ENCODE measurements at places on chromosomes 6 and 20.

DNA sequence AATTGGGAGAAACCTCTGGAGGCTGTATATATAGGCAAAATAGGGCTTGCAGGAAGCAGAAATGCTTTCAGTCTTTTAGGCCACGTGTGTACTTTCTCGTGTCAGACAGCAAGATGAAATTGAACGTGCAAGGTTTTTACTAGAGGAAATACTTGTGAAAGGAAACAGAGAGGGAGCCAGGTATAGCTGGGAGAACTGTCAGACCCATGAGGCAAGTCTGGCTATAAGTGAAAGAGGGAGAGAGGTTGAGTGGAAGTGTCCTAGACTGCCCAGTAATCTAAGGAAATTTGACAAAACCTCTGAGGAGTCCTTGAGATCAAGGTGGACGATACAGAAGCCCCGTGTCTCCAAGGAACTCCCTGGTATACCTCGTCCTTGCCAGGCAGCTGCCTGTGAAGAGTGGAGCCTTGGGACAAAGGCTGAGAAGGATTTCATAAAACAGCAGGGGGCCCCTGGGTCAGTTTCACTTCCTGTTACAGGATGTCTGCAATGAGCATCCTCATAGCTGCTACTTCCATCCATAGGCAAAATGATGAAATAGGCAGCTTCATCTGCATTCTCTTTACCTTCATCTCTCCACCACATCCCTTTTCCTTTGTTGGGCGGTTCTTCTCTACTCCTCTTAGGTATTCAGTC, 114.4 kb upstream of the MAP3K7 start:
- peak; percentile 7 for DNase-seq

- DNase-seq: no peak
Measured at GRCh38 chr20:62345681-62346370, 21.3 kb downstream of the LAMA5 start.

DNA sequence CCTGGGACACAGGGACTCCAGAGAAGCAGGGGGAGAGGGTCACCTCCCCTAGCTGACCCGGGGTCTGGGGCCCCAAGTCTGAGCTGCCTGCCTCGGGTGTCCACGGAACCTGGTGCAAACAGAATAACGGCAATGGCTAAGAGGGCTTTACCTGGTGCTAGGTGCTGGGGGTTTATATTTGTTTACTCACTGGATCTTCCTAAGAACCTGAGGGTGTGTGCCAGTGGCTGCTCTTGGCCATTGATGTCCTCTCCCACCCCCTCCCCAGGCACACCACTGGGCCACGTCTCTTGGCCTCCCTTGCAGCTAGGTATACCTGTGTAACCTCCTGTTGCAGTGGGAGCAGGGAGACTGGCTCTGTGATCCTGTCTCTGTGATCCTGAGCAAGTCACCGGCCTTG, 157.9 kb upstream of the MLN start:
- DNase-seq: no peak

- no peak for DNase-seq
Measured at GRCh38 chr20:62897666-62898065, 28.6 kb downstream of the DIDO1 start.

- no peak for DNase-seq
Measured at GRCh38 chr20:23195636-23196035, 109.5 kb upstream of the CD93 start.

- DNase-seq: peak; percentile 69
Measured at GRCh38 chr6:155418017-155418761, 37.5 kb downstream of the NOX3 start.

All from LHCN-M2 (cell line).